ENCODE measurements at places on chromosomes 5 and 9. TPM values are rescaled to one million over a fixed set of nuclear protein-coding genes. Genes with fewer than 3 reads are reported as not detected.
A peak's percentile ranks its signal among the peaks of the same experiment; 100 is the strongest.

Gene ACTBL2
- total RNA-seq: not detected

Gene NIPAL4
- total RNA-seq: 0.10 TPM

Gene FIBCD1
- total RNA-seq: not detected

Gene SPATA9
- total RNA-seq: not detected

Gene EPB41L4A
- 0.62 TPM for total RNA-seq

Gene SPINK6
- total RNA-seq: not detected

Gene ERGIC1
- 45.0 TPM for total RNA-seq

Gene CCNB1
- 175 TPM for total RNA-seq

Gene UGT3A2
- not detected for total RNA-seq

Gene BAAT
- total RNA-seq: 0.07 TPM

Gene CDH12
- total RNA-seq: not detected

DNA sequence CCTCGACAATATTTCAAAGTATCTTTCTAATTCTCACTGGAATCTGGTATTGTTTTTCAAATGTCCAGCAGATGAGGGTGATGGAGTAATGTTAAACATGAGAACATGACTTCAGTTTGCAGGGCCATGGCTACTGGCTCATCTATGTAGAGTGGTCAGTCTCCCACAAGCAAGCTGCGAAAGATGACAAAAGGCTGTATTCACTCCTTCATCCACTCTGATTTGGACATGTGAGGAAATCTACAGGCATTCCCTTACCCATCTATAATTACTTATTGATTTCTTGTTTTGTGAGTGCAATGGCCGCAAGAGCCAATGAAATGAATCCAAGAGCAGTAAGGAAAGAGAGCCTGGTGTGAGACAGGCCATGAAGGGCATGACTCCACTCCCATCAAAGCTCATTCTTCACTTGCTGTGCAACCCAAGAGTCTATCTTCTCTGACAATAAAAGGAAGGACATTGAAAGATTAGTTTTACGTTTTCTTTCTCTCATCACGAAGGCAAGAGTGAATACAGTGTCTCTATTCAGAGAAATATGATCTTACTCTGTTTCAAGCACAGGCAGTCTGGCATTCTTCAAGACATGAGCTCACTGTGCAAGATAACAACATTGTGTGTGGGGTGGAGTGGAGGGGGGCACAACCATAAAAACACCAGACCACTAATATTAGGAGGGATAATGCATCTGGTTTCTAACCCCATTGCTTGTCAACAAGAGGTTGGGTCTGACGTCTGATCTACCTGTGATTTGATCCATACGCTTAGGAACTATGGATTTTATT lies 249.6 kb upstream of the DAP start:
- DNase-seq: no peak

DNA sequence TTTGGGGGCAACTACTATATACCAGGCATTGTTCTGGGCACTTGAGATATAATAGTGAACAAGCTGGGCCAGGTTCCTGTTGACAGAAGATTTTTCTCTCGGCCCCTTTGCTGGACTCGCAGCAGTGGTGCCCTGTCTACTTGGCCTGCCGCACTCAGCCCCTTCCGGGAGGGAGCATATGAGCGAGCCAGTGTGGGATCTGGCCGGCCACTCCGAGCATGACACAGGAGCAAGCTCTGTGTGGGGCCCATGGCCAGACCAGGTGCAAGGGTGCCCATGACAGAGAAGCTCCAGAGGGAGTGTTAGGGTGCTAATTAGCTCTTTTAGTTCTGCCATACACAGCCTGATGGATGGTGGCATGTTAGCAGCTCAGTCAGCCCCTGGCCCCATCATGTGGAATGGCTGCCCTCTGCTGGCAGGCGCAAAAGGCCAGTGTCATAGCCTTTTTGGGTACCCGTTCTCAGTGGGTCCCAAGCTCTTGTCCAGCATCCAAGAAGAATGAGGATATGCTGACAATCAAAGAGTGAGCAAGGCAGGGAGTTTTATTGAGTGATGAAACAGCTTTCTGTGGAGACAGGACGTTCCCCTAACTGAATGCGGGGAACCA lies 9.3 kb upstream of the KIF4B start:
- peak; percentile 22 for DNase-seq

GRCh38 chr5:171258737-171259415 lies 50.2 kb upstream of the TLX3 start:
- no peak for DNase-seq

DNA sequence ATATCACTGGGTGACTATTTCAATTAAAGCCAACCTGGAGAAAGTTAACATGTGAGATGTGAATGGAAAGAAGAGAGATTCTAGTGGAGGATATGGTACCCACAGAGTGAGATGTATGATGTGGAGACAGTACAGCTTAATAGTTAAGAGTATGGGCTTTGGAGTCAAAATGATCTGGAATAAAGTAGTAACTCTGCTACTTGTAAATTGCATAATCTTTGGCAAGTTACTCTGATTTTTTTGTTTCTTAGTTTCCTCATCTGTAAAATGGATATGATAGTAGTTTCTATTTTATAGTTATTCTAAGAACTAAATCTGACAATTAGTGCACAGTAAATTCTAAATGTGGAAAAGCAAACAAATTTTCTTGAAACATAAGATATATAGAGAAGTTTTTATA lies 79.2 kb downstream of the ISOC1 start:
- DNase-seq: no peak

- DNase-seq: no peak
Observed at GRCh38 chr5:89229331-89230070, 346.5 kb upstream of the MEF2C start.

DNA sequence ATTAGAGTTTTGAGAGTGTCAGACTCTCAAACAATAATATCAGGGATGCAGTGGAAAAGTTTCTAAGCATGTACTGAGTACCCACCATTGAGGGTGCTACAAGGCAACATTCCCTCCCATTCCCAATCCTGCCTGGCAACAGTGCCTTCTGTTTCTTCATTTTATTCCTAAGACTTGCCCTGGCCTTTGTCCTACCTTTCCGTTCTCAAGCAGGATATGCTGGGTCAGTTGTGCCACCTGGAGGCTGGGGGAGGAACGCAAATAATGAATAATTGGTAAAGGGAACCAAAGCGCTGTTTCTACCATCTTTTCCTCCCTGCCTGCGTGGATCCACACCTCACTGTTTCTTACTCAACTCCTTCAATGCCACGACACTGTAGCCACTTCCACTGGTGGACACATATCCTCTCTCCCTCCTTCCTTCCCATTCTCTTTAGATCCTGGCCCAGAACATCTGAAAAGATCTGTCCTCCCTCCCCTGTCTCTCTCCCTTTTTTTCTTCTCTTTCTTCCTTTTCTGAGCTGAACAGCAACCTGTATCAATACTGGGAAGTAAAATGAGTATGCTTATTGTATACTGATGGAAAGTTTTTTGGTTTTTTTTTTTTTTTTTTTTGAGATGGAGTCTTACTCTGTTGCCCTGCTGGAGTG lies 149.5 kb downstream of the C9orf152 start:
- DNase-seq: peak; percentile 66

GRCh38 chr5:157269761-157270272 lies 3.9 kb downstream of the CYFIP2 start:
- no peak for DNase-seq

- DNase-seq: no peak
Observed at GRCh38 chr9:134061688-134062371, 6.0 kb downstream of the BRD3 start.

GRCh38 chr9:113558632-113559502 lies 95.3 kb downstream of the RGS3 start:
- no peak for DNase-seq

DNA sequence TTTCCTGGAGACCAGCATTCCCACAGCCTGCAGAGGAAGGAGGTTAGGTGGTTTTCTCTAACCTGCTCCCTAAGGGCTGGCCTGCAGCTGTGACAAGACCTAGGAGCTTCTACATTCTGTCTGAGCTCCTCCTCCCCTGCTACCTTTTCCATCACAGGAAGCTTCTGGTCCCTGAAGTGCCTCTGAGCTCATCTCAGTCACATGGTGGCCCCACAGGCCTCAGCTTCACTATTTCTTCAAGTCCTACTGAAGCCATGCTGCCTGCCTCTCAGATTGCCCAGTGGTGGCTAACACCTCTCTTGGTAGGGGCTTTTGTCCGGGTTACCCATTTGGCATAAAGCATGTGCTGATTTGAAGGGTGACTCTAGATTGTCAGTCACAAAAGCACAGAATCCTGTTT lies 259.4 kb downstream of the CRB2 start:
- no peak for DNase-seq

DNA sequence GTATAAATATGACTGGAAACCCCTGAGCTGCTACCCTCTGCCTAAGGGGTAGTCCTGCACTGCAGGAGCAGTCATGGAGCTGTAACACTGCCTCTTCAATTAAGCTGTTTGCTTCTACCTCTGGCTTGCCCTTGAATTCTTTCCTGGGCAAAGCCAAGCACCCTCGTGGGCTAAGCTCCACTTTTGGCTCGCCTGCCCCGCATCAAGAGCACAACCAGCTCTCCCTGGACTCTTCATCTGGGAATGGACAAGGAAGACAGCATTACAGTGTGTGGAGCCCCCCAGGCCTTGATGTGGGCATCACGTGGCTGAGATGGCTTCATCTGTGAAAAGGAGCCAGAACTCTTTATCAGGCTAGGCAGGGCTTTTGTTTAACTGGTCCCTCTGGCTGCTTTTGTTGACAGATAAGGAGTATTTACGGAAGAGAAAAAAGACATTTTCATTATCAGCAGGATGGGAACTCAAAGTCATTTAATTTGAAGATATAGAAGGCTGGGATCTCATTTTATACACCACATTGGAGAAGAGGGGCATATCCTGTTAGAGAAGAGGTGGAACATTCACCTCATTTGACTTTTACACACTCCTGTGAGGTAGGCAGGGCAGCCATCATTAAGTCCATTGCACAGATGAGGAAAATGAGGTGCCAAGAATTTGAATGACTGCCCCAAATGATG lies 137.8 kb downstream of the SEMA6A start:
- DNase-seq: no peak

- DNase-seq: no peak
Observed at GRCh38 chr5:126939887-126940286, 90.5 kb downstream of the MARCHF3 start.

DNA sequence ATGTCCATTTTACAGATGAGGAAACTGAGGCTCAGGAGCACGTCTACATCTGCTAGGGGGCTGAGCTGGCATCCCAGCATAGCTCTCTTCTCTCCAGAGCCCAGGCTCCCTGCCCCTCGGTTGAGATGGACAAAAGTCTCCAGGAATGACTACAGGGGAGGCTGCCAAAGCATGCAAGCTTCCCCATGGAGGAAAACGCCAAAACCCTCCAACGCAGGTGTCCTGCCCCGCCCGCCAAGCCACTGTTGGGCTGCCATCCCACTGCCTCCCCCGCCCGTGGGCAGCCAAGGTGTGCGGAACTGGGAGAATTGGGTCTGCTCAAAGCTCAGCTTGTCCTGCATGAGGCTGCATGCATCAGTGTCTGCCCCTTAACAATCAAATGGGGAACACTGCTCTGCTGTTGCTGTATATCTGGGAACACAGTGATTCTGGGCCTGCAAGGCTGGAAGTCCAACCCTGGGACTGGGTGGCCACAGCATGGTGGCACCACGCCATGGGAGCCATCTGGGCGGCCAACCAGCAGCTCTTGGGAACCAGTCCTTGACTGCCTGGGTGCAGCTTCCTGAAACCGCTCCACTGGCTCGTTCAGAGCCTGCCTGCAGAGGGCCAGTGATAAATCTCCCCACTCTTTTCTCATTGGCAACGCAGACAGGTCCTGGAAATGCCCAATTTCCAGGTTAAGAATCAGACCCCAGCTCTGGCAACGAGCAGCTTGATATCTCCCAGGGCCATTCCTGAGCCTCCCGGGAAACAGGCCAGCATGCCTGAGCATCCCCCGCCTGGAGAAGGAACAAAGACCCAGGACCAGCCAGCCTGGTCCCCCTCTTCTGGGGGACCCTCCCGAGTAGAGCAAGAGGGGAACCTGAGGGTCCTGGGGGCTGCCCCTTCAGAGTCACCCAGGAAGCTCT lies 3.5 kb downstream of the RALGDS start:
- DNase-seq: no peak

- no peak for DNase-seq
Observed at GRCh38 chr5:74310386-74310785, 330.1 kb downstream of the ENC1 start.

- no peak for DNase-seq
Observed at GRCh38 chr5:98460536-98460935, 312.9 kb upstream of the RGMB start.

GRCh38 chr9:34047864-34048726 lies 592 bp downstream of the UBAP2 start:
- peak; percentile 60 for DNase-seq

DNA sequence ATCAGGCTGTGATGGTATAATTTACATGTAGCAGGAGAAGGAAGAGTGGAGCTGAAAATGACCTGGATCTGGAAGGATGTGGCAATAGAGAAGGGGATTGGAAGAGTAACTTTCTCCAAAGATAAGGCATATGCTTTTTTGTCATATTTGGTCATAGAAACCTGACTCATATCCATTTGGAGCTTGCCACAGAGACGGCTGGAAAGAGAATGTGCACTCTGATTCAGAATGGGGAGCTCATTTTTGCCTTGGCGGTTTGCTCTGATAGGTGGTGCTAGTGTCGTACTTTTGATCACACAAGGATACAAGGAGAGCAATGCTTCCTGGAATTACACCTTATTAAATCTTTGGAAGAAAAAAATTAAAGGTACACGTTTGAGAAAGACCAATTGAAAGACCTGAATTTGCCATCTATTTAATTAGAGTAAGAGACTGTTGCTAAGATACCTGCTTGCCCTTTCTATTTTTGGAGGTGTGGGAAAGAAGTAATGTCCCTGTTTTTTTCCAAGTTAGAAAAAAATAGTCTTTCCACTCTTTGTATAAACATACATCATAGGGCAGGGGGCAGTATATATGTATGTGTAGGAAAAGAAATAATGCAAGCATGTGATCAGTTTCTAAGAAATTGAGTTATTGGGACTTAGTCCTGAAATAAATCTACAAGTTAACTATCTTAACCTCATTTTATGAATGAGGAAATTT lies 5.4 kb downstream of the LSM11 start:
- DNase-seq: no peak

- no peak for DNase-seq
Observed at GRCh38 chr5:109028608-109029299, 281.1 kb downstream of the FER start.

- no peak for DNase-seq
Observed at GRCh38 chr5:82499725-82500244, 221.6 kb upstream of the RPS23 start.

GRCh38 chr5:12217039-12217438 lies 312.8 kb upstream of the CTNND2 start:
- DNase-seq: no peak

DNA sequence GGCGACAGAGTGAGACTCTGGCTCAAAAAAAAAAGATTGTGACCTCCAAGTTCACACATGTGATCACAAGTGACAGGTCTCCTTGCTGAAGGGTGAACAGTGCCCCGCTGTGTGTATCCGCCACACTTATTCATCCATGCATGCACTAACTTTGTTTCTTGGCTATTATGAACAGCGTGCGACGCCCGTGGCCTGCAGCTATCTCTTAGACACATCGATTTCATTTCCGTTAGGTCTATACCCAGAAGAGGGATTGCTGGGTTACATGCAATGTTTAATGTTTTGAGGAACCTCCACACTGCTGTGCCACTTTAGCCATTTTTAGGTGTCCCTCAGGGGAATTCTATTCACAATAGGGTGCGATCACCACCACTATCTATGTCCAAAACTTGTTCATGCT lies 12.1 kb upstream of the EGFL7 start:
- no peak for DNase-seq

Data from activated CD4-positive, alpha-beta T cell treated with anti-CD3 and anti-CD28 coated beads, Interleukin-2, amount 10 ng/mL, durations not matched to agents 7 days and 5 days (primary cell).